ENCODE measurements at places on chromosomes 1 and 21. TPM values are rescaled to one million over a fixed set of nuclear protein-coding genes. Genes with fewer than 3 reads are reported as not detected.

CHAF1B gene
- 1.6 TPM for total RNA-seq

S100A12 gene
- 6.9 TPM for total RNA-seq

- no peak for DNase-seq
Observed at GRCh38 chr21:39161064-39161463, 22.2 kb downstream of the PSMG1 start.

DNA sequence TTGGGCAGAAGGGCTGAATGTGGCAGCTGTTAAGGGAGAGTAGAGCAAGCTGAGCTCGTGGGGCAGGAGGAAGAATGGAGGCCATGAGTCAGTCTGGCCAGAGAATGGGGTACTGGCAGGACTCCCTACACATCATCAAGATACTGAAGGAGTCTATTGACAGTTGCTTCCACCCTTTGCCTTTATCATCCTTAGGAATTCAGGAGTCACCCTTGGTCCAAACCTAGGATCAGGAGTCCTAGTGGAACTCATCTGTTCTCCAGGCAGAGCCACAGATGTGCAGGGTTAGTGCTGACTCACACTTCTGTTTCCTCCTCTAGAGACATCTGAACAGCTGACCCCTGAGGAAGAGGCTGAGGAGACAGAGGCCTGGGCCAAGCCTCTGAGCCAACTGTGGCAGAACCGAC, 18.7 kb upstream of the ST3GAL3 start:
- DNase-seq = no peak

- DNase-seq = no peak
Observed at GRCh38 chr1:169144941-169145626, 38.6 kb downstream of the ATP1B1 start.

DNA sequence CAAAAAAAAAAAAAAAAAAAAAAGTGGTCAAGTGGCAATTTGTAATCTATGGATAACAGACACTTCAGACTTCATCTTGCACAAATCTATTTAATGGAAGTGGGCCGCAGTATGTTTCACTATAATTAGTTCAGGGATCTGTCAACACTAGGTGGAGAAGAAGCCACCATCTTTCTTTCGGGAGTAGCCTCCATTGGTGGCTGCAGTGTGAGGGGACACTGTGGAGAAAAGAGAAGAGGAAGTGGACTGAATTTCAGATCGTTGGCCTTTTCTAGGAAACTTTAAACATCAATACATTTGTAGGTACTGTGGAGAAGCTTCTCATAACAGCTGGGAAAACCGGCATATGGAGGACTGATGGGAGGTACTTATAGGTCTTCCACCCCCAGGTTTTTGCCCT, 8.0 kb upstream of the ELAPOR1 start:
- no peak for DNase-seq

DNA sequence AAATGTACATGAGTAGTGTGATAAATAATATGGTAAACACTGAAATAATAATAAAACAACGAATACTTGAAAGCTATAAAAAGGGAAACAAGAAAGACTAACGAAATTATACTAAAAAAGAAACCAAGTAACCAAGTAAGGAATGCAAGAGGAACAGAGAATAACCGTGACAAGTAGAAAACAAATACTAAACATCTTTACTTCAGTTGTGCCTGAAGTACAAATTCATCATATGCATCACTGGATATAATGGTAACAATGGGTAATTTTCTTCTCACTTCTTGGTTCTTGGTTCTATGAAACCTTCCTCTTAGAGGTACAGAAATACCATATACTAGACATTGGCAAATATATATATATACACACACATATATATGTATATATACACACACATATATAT, 1093.6 kb upstream of the B3GALT2 start:
- DNase-seq = no peak

DNA sequence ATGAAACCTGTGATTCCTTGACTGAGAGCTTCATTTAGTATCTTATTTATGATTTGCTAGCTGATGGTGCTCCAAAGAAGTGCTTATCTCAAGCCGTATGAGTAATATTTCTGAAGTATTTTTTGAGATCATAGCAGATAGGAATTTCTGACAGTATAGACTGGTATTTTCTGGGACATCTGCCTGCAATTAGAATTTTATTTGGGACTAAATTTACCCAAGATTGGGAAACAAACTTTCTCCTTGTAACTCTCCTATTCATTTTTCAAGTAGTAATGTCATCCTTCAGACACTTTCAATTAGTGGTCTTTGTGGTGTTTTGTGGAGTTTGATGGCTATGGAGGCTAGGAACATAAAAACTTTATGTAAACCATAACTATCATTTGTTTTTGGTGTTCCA, 597.2 kb upstream of the ZP4 start:
- DNase-seq = no peak

GRCh38 chr1:193111641-193112090, 6.5 kb upstream of the GLRX2 start:
- no peak for DNase-seq

DNA sequence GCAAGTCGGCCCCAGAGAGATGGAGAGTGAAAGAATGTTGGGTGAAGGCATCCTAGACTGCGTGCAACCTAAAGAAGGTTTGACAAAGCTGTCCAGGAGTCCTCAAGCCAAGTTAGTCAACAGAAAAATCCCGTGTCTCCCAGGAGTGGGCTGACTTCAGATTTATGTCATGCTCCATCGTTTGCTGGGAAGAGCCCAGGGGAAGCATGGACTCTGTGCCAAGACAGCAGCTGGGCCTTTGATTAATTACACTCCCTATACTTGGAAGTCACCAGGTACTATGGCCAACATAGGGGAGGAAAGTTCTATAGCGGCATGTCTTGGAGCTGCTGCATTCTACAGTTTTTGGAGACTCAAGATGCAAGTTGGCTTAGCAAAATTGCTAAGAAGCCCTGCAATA, 247.4 kb downstream of the KAZN start:
- DNase-seq = no peak

Measured in frontal cortex (tissue), 4 donors.